Cardiac fibroblast (primary cell): ENCODE measurements at places on chromosomes 3 and 15.
A peak's percentile ranks its signal among the peaks of the same experiment; 100 is the strongest.

GRCh38 chr3:6088433-6088832 lies 772.5 kb upstream of the GRM7 start:
- DNase-seq: no peak

GRCh38 chr15:63029676-63030075 lies 12.9 kb upstream of the TPM1 start:
- DNase-seq: no peak

- peak; percentile 78 for DNase-seq
Observed at GRCh38 chr3:134242649-134243617, 7.7 kb downstream of the RYK start.

GRCh38 chr15:51425517-51426040 lies 84.1 kb downstream of the GLDN start:
- DNase-seq: no peak

DNA sequence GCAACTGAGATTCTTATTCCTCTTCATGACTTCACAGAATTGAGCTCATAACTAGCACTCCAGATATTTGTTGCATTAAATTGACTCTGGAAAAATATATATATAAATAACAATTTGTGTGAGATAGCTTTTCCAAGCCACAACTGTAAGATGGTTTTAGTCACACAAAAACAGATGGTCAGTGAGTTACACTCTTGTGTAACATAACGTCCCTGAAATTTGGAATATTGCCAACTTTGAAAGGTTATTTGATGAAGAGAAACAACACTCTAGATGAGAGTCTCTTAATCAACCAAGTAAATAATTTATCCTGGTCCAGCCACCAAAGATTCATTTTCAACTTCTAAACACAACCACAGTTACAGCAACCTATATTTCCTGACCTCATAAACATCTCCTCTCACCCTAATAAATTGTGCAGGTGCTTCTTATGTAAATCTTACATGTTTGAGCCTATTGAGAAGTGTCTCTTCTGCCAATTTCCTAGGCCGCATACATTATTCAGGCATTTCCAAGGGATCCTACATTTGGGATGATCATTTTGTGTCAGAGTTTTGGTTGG lies 84.9 kb upstream of the ACP3 start:
- DNase-seq: peak; percentile 11

- DNase-seq: no peak
Observed at GRCh38 chr15:64187396-64188191, 24.8 kb upstream of the PPIB start.

GRCh38 chr3:178437236-178437635 lies 99.0 kb upstream of the KCNMB2 start:
- no peak for DNase-seq

DNA sequence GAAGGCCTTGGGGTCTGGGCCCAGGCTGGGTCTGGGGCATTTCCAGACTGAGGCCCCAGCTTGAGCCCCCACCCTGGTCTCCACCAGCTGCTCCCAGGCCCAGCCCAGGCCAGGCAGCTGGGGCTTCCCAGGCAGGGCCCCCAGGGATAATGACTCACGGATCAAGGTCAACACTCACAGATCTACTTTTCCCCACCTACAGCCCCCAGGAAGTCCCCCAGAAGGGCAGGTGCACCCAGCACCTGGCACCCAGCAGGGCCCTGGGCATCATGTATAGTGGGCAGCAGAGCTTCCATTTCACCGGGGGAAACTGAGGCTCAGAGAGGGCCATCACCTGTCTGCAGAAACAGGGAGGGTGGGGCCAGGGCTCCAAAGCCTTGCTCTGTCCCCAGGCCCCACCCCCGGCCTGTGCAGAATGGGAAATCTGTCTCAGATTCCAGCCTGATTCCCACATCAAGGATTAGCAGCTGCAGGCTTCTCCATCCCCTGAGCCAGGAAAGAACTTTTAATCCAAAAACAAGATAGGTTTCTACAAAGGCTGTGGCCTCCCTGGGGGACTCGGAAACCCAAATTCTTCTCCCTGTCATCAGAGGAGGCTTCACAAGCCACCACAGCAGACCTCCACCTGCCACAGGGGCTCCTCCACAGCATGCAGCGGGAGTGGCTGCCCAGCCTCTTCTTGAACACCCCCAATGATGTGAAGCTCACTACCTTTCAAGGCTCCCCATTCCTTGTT lies 49.8 kb downstream of the IQSEC1 start:
- no peak for DNase-seq

- no peak for DNase-seq
Observed at GRCh38 chr3:135516143-135516542, 449.4 kb upstream of the PPP2R3A start.

GRCh38 chr15:26050984-26051383 lies 187.9 kb upstream of the ATP10A start:
- DNase-seq: no peak

DNA sequence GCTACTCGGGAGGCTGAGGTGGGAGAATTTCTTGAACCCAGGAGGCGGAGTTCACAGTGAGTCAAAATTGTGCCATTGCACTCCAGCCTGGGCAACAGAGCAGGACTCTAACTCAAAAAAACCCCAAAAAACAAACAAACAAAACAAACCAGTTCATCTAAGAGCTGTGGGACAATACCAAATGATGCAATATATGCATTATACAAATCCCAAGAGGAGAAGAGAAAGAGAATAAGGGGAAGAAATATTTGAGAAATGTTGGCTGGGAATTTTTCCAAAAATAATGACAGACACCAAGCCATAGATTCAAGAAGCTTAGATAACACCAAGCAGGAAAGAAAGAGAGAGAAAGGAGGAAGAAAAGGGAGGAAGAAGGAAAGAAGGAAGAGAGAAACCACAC lies 82.5 kb downstream of the KLF13 start:
- peak; percentile 28 for DNase-seq

GRCh38 chr3:120908795-120909601 lies 993 bp downstream of the STXBP5L start:
- DNase-seq: no peak

DNA sequence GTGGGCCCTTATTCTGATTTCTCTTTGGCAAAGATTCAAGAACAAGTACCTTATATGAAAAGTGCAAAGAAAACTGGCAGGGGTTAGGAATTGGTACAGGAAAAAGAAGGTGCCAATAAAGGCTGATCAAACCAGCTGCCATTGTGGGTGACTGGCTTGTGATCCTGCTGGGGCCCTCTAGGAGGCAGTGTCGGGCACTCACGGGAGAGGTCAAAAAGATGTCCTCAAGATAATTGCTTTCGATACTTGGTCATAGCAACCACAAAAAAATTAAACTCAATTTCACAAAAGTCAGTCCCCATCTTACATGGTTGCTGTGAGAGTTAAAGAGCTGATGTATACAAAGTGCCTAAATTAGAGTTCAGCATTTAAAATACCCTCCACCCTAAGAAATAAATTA lies 31.0 kb upstream of the CAV3 start:
- no peak for DNase-seq
